ENCODE measurements at places on chromosomes 5 and 9.

DNA sequence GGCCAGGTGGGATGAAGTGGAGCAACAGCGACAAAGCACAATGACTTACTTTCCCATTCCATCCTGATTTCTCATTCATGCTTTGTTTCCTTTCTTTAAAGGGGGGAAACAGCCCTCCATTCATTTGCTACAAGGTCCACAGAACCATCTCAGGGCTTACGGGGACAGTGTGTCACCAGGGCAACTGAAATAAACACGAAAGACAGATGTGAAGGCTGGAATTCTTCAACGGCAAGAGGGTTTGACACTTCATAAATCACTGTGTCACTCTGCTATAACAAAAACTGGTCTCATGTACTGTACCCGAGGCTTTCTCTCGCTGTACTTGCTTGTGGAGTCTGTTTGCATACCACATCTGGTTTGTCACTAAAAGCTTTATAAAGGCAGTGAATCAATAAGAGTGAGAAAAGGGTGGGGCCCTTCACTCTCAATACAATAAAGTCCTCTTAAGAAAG, 150.8 kb downstream of the EFNA5 start:
- peak; percentile 76 for DNase-seq

DNA sequence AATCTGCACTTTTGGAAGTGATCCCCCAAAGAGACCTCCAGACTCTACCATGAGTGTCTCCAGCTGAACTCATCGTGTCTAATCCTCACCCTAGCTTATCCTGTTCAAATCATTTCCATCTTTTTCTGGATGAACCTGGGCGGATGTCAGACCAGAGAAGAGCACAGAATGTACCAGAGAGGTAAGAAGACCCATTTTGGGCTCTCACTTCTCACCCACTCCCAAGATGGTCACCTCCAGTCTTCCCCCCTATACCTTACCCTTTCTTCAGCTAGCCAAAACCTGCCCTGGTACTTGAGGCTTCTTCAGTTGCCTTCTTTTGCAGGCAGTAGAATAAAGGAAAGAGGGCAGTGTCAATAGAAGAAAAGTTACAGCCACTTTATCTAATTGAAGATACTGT, 27.9 kb upstream of the ANXA2R start:
- DNase-seq: no peak

DNA sequence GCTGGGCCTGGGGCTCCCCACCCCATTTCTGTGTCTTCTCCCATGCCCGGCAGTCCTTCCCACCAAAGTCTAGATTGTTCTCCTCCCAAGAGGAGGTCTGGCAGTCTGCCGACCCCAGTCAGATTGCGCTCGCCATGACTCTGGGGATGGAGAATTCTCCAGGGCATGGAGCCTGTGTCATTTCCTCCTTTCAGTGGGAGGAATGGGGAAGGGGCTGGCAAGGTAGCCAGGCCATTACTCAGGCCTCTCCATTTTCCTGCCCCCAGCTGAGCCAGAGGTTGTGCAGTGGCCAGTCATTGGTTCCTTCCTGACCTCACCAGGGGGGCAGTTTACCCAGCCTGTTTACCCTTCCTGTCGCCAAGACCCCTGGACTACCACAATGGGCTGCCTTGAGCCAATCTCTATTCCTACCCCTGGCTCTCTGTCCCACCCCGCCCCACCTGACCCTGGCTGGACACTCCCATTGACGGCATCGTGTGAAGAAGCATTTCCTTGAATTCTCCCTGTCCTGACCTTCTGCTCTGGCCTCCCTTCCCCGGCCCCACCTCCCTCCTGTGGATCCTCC, 628 bp downstream of the SYNPO start:
- peak; percentile 54 for DNase-seq

DNA sequence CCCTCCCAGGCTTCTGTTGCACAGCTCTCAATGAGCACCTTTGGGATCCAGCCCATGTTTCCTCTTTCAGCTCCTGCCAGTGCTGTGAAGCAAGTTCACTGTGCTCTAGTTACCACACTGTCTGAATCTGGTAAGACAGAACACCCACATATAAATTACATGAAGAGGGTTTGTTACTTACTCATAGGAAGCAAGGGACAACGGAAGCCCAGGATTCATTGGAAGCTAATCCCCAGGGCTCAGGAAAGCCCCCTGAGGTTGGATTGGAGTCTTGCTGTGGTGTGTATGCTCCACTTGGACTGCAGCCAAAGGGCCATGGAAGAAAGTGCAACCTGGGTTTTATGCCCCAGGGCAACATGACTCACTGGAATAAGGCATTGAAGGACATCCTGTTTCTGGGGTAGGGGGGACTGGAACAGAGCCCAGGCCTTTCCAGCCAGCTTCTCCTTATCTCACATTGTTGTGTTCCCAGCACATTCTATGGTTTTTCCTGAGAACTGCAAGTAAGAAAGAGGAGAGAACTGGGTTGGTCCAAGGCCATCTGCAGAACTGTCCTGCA, 15.6 kb upstream of the CLK4 start:
- DNase-seq: peak; percentile 95

DNA sequence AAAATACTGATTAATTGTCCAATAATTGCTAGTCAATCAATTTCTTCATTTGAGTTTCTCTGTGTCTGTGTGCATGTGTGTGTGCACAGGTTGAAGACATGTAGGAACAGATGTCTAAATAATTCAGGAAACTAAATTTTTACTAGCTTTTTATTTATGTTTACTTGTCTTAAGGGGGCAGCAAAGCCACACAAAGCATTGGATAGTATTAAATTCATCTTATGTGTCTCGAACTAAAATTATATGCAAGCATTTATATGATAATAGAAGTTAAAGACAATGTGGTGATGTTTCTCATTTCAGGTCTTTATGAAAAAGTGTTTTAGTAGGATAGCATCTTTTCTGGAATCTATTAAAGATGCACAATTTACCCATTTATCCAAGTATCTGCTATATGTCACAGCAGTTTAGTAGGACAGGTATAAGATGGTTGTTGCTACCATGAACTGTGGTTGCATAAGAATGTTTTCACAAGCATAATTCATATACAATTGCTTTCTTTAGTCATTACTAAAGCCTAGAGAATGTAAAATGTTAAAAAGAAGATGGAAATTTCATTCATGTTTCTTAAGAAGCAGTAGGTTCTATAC, 784.6 kb upstream of the NUDT12 start:
- peak; percentile 25 for DNase-seq

- DNase-seq: no peak
Observed at GRCh38 chr9:90838581-90839154, 37.0 kb downstream of the SYK start.

- DNase-seq: no peak
Observed at GRCh38 chr5:122172207-122172606, 42.9 kb downstream of the ZNF474 start.
